ENCODE measurements at places on chromosomes 13 and 19.

GRCh38 chr19:15200553-15201364, at the start of gene NOTCH3:
Gene NOTCH3 (minus strand): TSS chr19:15200995. CDS start chr19:15200905, 90 bp downstream.
- no peak for DNase-seq

- no peak for DNase-seq
These were observed 57.1 kb downstream of the ALOX5AP start for GRCh38 chr13:30792285-30793000.

GRCh38 chr13:20431080-20431479, 94.6 kb downstream of the CRYL1 start:
- no peak for DNase-seq

GRCh38 chr19:46080561-46080960, 39.8 kb upstream of the IGFL4 start:
- no peak for DNase-seq

DNA sequence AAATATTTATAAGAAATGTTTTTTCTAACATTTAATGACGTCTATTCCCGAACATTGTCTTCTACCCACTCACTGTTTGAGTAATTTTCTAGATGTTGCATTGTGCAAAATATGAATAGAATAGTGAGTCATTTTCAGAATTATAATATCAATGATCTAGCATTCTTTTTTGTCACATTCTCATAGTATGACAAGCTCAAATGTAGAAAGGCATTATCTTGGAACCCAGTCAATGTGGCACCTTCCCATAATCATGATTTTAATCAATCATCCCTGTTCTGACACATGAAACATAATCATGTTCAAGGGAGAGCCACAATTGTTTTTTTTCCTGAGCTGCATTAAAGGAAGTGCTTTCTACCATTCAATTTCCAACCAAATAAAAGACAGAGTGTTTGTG, 265.8 kb downstream of the OXGR1 start:
- DNase-seq, result no peak

- DNase-seq, result no peak
These were observed 108.0 kb downstream of the URI1 start for GRCh38 chr19:30049846-30050667.

DNA sequence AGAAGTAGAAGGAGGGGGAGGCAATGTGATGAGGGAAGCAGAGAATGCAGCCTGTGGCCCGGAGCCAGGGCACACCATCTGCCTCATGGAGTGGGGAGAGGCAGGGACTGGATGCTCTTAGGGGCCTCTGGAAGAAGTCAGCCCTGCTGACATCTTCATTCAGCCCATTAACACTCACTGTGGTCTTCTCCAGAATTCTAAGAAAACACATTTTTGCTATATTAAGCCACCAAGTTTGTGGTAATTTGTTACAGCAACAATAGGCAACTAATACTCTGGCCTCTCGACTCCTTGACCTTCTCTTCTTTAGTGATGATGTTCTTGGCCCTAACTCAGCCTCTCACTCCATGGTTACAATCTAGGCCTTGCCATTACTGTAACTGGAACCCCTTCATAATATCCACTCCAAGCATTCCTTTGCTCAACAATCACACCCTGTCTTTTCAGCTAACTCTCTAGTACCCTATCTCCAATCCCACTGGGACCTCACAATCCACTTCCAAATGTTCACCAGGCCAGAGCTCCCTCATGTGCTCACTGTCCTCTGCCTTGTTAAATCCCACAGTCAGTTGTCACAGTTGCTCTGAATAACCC, 98.5 kb downstream of the MIPEP start:
- no peak for DNase-seq

DNA sequence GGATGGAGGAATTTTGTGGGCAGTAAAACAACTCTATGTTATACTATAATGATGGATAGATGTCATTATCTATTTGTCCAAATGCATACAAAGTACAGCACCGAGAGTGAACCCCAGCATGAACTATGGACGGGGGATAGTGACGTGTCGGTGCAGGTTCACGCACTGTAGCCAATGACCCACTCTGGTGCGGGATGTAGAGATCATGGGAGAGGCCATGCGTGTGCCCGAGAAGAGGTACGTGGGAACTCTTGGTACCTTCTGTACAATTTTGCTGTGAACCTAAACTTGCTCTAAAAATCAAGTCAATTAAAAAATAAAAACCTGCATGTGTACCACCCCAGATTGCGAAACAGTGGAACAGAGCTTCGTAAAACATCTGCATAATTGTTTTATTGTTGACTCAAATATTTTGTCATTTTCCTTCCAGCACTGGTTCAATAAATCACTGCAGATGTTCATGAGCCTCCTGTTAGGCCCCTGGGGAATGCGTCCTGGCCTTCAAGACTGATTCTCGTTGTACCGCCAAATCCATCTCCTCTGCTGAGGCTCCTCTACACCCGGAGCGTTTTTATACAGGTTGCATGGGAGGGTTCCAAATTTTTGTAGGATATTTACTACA, 30.9 kb downstream of the COL4A1 start:
- DNase-seq, result no peak

- no peak for DNase-seq
These were observed 20.4 kb upstream of the SPRY2 start for GRCh38 chr13:80361298-80361697.

- no peak for DNase-seq
These were observed 31.6 kb downstream of the SMIM24 start for GRCh38 chr19:3448616-3449334.

DNA sequence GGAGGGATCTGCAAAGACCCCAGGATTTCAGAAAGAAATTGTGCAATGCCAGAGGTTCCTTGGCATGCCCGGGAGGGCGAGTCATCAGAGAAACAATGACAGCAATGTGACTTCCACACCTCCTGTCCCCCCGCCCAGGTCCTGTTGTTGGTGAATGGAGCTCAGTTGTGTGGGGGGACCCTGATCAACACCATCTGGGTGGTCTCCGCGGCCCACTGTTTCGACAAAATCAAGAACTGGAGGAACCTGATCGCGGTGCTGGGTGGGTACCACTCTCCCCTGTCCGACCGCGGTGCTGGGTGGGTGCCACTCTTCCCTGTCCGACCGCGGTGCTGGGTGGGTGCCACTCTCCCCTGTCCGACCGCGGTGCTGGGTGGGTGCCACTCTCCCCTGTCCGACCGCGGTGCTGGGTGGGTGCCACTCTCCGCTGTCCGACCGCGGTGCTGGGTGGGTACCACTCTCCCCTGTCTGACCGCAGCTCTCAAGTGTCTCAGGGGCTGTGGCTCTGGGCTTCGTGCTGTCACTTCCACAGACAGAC, 5.2 kb upstream of the F10 start:
- no peak for DNase-seq
